ENCODE measurements at places on chromosomes 3 and 15.

GRCh38 chr3:167450675-167451074 lies 23.2 kb downstream of the SERPINI2 start:
- DNase-seq: no peak

- no peak for DNase-seq
These were observed 1.5 kb downstream of the TRPC1 start for GRCh38 chr3:142725357-142725739.

DNA sequence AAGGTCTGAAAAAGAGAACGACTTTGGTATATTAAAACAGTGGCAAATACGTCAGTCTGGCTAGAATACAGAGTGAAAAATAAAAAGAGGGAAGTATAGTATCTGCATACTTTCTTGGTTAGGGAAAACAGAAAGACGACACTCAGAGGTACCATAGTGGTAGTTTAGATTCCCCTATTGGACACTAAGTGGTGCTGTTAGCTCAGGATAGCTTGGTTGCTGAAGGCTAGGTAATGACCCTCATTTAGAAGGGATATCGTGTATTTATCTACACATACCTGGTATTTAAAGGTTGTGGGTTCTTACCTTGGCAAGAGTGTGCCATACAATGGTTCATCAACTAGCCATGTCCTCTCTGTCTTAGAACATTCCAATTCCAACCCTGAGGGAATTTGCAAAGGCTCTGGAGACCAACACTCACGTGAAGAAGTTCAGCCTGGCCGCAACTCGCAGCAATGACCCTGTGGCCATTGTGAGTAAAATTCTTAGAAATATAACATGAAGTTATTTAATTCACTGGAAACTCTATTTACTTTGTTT lies 31.0 kb downstream of the TMOD2 start:
- DNase-seq: no peak

GRCh38 chr15:70427167-70428120 lies 329.7 kb upstream of the TLE3 start:
- no peak for DNase-seq

- DNase-seq: no peak
These were observed 5.5 kb downstream of the WDR73 start for GRCh38 chr15:84648539-84648938.

DNA sequence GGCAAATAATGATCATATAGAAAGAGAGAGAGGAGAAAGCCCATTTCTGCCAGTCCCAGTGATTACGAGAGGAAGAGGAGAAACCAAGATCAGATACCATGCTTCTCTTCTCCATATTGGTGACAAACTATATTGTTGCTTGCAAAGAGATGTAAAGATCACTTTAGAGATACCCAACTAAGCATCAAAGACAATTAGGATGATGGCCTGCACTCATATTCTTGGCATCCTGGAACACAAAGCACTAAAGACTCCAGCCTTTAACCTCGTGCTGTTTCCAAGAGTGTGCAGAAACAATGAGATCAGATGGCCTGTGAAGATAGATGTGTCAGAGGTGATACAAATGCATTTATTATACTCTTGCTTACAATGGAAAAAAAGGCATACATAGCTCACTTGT lies 170.7 kb upstream of the TP63 start:
- no peak for DNase-seq

DNA sequence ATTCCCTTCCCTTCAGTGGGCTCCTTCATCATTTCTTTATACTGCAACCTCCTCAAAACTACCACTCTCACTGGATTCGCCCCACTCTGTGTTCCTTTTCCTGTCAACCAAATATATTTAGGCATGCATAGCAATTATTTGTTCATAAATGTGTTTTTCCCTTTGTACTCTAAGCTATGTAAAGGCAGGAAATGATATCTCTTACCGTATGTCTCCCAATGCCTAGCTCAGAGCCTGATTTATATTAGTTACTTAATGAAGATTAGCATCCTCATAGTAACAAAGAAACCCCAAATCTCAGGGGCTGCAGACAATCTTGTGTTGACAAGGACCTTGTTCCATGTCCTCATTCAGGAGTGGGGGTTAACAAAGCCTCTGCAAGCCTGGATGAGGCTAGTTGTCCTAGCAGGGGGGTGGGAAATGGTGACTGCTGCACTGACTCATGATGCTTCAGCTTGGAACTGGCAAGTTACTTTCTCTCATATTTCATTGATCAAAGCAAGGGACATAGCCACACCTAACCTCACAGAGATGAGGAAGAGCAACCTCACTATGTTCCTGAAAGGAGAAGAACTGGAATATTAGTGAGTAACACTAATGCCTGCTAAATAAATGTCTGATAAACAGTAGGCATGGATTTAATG lies 15.2 kb downstream of the PHLDB2 start:
- DNase-seq: no peak

GRCh38 chr3:8020047-8020841 lies 481.4 kb upstream of the LMCD1 start:
- no peak for DNase-seq

DNA sequence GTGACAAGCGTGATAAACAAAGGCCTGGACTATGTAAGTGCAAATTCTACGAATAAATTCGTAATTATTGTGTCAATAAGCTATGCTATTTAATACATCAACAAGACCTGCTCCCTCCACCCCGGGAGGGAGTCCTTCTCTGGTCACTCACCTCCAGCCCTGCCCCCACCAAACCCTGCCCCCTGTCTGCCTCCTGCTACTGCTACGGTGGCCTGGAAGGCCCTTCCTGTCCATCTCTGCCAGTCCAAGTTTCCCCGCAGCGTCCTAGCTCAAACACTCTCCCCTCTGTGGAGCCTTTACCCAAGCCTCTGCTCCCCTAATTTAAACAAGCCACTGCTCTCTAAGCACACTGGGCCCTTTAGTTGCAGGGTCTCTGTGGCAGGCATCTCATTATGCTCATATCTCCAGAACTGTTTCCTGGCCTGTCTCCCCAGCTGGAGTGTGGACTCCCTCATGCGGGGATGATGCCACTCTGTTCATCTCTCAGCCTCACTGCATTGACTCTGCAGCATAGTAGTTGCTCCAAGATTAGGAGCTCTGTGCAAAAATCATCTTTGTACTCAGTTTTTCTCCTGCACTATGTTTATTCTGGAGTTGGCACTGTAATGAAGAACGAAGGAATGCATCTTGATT lies 241.2 kb downstream of the NTRK3 start:
- DNase-seq: no peak

DNA sequence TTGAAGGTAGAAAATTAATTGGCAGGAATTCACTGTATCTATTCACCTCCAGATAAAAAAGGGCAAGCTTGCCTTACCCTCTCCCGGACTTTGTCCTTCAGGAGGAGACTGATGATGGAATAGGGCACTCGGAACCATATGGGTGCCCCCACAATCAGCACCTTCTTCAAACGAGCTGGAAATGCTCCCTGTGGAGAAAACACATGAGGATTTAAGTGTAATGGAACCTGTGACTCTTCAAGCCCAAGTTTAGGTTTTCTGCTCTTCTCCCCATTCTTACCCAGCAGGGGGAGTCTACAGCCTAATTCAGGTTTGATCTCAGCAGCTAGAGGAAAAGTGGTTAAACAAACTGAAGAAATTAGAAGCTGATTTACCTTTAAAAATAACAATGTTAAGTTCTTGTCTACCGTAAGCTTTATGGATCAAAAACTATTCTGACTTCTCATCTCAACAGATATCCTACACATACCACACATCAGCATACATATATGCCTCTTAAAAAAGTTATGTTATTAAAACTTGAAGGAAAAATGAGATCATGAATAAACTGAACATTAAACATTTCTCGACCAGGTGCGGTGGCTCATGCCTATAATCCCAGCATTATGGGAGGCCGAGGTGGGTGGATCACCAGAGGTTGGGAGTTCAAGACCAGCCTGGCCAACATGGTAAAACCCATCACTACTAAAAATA lies 57.5 kb upstream of the SIN3A start:
- peak; percentile 22 for DNase-seq

DNA sequence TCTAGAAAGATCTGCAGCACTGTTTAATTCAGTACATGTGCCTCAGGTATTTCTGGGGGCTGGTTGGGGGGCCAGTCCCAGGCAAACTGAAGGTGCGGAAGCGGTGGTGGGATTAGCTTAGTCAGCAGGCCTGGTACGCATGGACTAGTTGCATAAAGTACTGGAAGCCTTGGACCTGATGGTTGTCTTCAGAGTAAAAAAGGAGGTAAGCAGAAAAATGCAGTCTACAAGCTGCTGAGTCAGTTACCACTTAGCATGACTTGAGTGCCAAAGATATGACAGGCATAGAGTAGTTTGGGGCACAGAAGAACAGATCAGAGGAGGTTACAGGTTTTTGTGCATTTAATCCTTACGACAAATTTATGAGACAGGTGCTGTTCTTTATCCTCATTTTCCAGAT lies 19.9 kb upstream of the GOLGA8J start:
- no peak for DNase-seq

GRCh38 chr3:41236228-41236627 lies 36.9 kb downstream of the CTNNB1 start:
- DNase-seq: no peak

- DNase-seq: no peak
These were observed 68.4 kb downstream of the LINGO1 start for GRCh38 chr15:77564341-77564740.

DNA sequence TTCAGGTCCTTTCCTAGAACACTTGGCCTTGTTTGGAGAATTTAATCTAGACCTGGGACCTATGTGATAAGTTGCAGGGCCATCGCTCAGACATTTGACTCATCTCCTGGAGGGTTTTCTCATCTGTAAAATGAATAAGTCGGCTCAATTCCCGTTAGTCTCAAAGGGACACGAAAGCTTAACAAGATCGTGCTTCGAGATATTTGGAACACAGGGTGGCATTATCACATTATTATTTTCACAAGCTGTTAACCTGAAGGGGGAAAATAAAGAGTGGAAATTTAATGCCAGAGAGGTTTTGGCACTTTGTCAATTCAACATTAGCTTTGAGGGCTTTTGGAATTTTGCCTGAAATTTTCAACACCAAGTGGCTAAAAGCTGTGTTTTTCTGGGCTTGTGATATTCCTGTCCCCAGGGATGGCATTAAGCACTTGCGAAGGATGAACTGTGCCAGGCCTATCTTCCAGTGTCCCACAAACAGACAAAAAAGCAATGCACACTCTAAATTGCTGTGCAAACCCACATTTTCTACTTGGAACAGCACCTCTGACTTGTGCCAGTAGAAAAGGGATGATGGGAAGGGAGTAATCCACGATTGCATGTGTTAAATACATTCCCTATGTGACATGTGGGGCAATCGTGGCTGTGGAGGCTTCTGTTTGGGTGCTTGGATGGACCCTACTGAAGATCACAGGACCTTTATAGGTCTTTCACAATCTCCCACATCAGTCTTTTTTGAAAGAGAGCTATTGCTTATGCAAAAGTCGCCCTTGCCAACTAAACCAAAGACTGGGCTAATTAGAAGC lies 478.7 kb downstream of the MFSD1 start:
- no peak for DNase-seq

GRCh38 chr3:12974334-12974733 lies 98.9 kb downstream of the IQSEC1 start:
- no peak for DNase-seq

All from CD8-positive, alpha-beta memory T cell (primary cell).